ENCODE measurements at places on chromosomes 6 and 20.
A peak's percentile ranks its signal among the peaks of the same experiment; 100 is the strongest.

GRCh38 chr6:88881451-88881850, 82.0 kb downstream of the RNGTT start:
- no peak for DNase-seq

DNA sequence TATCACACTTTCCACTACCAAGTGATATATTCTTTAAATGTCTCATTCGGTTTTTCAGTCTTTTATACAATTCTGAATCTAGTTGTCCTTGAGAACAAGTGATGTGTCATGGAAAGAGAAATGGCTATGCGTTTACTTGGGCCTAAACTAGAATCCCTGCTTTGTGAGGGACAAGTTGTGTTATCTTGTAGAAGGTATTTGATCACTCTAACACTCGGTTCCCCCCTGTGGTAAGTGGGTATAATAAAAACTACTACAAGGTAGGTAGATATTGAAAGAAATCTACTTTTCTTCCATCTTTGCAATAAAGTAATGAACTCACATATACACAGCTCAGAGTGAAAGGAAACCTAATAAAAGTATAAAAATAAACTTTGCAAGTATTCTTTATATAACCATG, 108.9 kb downstream of the MANEA start:
- DNase-seq: no peak

- DNase-seq: no peak
These were observed 37.8 kb upstream of the STXBP5 start for GRCh38 chr6:147166360-147166944.

DNA sequence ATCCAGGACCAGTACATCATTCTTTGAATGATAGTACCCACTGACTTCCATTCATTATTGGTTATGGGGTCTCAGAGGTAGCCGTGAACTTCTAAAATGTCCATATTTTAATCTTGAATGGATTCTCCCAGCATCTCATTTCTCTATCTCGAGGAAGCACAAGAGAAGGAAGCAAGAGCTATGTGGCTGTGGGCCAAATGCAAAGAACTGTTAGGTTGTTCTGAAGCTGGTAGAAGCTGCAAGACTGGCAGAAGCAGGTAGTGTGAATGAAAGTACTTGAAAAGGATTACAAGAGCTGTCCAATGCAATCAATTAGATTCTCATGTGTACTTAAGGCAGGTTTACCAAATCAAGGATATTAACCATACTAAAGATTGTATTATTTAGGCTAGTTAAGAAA, 1131.8 kb downstream of the GRIK2 start:
- no peak for DNase-seq

DNA sequence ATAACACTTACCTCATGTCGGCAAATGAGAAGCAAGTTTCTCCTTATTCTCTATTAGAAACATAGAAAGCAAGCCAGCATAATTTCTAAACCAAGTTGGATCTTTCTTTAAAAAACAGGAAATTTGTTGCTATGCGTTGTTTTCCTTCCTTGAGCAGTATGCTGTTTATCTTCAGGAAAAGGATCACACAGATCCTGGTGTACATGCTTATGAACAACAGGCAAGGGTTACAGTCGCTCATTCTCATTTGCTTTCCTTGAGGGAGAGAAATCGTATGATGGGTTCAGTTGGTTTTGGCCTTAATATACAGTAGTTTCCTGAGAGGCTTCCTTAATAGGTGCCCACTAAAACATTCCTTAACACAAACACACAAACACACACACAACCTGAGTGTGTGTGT, 118.8 kb downstream of the FYN start:
- no peak for DNase-seq

DNA sequence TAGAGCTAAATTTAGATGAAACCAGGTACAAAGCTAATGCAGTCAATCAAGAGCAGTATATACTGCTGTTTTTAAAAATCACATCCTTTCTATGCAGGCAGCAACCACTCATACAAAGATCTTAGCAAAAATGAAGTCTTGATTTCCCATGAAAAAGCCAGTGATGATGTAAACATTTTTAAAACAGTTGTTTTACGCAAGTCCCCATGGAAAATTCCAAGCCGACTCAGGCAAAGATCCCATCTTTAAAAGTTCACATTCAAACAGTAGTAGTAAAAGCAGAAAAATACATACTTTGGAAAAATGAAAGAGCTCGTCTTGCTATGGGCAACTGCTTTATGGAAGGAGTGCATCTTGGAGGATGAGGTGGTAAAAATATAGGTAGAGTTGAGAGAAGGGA, 84.0 kb downstream of the RCAN2 start:
- DNase-seq: no peak

DNA sequence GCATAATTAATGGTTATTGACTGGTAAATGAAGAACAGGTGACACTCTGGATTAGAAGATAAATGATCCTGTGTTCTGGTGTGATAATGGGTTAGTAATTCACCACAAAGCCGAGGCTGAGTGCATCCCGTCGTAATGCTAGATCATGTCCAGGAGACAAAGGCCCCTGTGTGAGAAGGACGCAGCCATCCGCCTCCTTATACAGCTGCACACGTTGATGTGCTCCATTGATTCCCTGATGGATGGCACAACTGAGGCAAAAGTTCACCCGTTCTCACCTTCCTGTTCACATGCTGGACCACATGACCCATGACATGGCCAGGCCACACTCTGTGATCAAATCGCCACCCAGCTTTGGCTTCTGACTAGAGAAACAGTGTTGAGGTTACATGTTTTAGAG, 136.1 kb downstream of the FOXC1 start:
- no peak for DNase-seq

DNA sequence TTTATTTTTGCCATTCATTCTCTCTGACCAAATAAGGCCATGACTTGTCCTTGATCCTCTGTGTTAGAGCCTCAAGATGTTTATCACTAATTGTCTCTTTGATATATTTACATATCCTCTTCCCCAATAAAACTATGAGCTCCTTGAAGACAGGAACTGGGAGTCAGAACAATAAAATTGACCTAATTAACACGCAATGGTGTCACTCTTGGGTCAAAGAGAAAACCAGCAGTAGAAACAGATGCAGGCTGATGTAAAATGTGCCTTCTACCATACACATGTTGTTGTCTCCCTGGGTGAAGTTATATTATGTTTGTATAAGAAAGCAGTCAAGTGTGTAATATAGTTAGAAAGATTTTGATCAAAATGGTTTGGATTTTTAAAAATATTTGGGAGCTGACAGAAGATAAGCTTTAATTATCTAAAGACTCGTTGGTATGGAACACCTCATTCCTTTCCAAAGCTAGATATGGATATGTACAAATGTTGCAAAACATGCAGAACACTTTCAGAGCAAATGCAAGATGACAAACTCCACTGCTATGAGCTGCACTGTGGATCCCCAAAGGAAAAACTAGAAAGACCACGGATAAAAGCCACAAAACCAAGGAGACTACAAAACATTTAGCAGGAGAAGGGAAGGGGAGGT, 109.7 kb upstream of the STMND1 start:
- DNase-seq: no peak

GRCh38 chr6:3438190-3439167, 18.4 kb downstream of the SLC22A23 start:
- DNase-seq: peak; percentile 56

- no peak for DNase-seq
These were observed 11.0 kb downstream of the E2F3 start for GRCh38 chr6:20412682-20413073.

DNA sequence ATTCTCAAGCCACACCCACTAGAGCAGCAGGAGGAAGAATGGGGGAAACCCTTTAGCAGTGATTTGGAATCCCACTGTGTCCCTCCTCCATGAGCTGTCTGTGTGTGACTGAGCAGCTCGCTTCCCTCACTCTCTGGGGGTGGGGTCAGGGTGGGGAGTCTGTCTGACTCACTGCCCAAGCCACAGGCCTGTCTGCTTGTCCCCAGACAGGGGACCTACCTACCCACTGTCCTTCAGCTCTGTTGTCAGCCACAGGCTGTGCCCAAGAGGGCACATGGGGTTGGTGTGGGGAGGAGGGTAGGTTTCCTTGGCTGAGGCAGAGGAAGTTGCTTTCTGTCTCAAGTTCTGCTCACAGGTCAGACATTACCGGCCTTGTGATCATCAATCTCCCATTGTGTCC, 127.0 kb downstream of the MAFB start:
- DNase-seq: no peak

DNA sequence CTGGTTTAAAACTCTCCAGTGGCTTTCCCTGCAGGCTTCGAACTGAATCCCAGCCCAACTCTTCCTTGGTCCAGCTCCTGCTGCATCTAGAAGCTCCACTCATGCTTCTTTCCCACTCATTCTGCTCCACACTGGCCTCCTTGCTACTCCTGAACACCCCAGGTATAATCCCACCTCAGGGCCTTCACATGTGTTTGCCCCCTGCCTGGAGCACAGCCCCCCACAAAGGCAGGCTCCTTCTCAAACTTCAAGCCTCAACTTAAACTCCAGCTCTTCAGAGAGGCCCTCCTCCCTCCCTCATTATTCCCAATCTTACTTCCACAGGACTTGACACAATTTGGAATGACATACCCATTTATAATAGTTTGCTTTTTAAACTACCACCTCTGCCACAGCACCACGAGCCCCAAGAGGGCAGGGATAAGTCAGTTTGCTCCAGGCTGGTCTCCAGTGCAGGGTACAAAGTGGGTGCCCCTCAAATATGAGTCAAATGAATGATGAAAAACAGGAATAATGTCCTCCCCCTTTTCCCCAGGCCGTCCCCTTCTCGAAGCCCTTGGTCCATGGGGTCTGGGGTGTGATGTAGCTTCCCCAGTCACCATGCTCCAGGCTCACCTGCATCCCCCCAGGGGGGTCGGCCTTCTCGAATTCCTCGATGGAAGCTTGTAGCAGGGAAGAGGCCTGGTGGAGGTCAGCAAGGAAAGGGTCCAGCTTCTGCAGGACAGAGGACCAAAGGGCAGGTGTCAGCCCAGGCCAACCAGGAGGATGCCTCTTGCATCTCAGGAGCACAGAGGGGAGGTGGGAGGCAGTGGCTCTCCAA, 37.4 kb downstream of the KIAA1755 start:
- peak; percentile 3 for DNase-seq
